ENCODE measurements at places on chromosomes 7 and 10. TPM values are rescaled to one million over a fixed set of nuclear protein-coding genes. Genes with fewer than 3 reads are reported as not detected.

TSPAN33 gene
- total RNA-seq = 9.5 TPM

GTF2I gene
- total RNA-seq = 283 TPM

TUBB8 gene
- not detected for total RNA-seq

TMEM140 gene
- 9.2 TPM for total RNA-seq

ELFN1 gene
- total RNA-seq = 2.5 TPM

TLX1 gene
- not detected for total RNA-seq

SLC16A12 gene
- total RNA-seq = 4.2 TPM

COX15 gene
- total RNA-seq = 35.9 TPM

SLC25A40 gene
- total RNA-seq = 40.9 TPM

CELF2 gene
- total RNA-seq = 52.7 TPM

LZTS2 gene
- 35.6 TPM for total RNA-seq

COBL gene
- 3.3 TPM for total RNA-seq

CPA4 gene
- 3.8 TPM for total RNA-seq

TAS2R4 gene
- total RNA-seq = 8.1 TPM

MEOX2 gene
- total RNA-seq = 43.1 TPM

MYO3A gene
- total RNA-seq = 7.0 TPM

MMRN2 gene
- total RNA-seq = 49.0 TPM

ZNF365 gene
- 0.85 TPM for total RNA-seq

TRIM74 gene
- total RNA-seq = not detected

TEX36 gene
- not detected for total RNA-seq

NEBL gene
- 28.4 TPM for total RNA-seq

GRM3 gene
- 0.21 TPM for total RNA-seq

PDE6C gene
- not detected for total RNA-seq

MUC3A gene
- not detected for total RNA-seq

PAPOLB gene
- 2.2 TPM for total RNA-seq

ADCK2 gene
- total RNA-seq = 15.6 TPM

SUN3 gene
- not detected for total RNA-seq

SH2B2 gene
- 1.8 TPM for total RNA-seq

RBP3 gene
- not detected for total RNA-seq

CPA2 gene
- not detected for total RNA-seq

ZNF25 gene
- total RNA-seq = 29.0 TPM

CALML5 gene
- total RNA-seq = not detected

FANK1 gene
- 2.0 TPM for total RNA-seq

SHTN1 gene
- 14.9 TPM for total RNA-seq

OR2A25 gene
- not detected for total RNA-seq

EIF5AL1 gene
- total RNA-seq = 0.11 TPM

DNTT gene
- not detected for total RNA-seq

HECW1 gene
- 0.16 TPM for total RNA-seq

FAM131B gene
- 4.1 TPM for total RNA-seq

OR9A2 gene
- 1.1 TPM for total RNA-seq

TMEM213 gene
- total RNA-seq = not detected
